Jurkat, Clone E6-1 (cell line): ENCODE measurements at places on chromosomes 6 and 20.

GRCh38 chr6:157645201-157645795, 177.7 kb upstream of the SNX9 start:
- DNase-seq: no peak

GRCh38 chr6:45922728-45923351, 92.8 kb downstream of the CLIC5 start:
- DNase-seq: peak; percentile 33

GRCh38 chr6:40148882-40149573, 214.8 kb upstream of the MOCS1 start:
- DNase-seq: no peak

GRCh38 chr6:5401845-5402738, 140.8 kb downstream of the FARS2 start:
- DNase-seq: no peak

DNA sequence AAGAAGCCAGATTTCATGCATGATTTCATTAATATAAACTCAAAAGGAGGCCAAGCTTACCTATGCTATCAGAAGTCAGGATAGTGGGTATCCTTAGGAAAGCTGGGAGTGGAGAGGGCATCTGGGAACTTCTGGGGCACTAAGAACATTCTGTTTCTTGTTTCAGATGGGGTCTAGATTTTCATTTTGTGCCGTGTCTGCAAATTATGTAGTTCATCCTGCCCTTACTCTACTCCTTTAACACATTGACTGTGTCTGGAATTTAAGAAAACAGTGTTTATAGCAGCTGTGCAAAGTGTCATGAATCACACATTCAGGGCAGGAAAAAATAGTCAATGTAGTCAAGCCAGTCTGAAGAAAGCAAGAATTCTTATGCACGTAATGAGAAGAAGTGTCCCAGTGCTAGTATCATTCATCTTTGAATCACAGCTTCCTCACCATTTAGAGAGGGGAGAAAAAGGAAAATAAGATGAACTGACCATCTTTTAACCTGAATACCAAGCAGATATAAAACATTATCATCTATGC, 11.6 kb upstream of the SPTLC3 start:
- no peak for DNase-seq

GRCh38 chr6:30882759-30883684, 1.3 kb upstream of the DDR1 start:
- DNase-seq: no peak
